ENCODE measurements at places on chromosomes 12 and 14. TPM values are rescaled to one million over a fixed set of nuclear protein-coding genes. Genes with fewer than 3 reads are reported as not detected.
A peak's percentile ranks its signal among the peaks of the same experiment; 100 is the strongest.

DNA sequence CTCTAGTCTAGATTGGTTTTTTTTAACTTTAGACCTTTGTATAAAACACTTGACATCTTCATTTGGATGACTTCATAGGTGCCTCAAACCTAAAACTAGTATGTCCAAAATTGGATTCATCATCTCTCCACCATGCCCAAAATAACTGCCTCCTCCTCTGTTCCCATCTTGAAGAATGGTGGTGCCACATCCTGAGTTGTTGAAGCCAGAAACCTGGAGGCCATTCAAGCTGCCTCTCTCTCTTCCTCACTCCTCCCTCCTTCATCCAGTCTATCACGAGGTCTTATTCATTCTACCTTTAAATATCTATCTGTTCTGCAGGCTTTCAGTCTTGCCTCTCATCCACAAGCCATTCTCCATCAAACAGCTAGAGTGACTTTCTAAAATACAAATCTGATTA is 26.5 kb upstream of the USP44 start:
- DNase-seq: no peak

DNA sequence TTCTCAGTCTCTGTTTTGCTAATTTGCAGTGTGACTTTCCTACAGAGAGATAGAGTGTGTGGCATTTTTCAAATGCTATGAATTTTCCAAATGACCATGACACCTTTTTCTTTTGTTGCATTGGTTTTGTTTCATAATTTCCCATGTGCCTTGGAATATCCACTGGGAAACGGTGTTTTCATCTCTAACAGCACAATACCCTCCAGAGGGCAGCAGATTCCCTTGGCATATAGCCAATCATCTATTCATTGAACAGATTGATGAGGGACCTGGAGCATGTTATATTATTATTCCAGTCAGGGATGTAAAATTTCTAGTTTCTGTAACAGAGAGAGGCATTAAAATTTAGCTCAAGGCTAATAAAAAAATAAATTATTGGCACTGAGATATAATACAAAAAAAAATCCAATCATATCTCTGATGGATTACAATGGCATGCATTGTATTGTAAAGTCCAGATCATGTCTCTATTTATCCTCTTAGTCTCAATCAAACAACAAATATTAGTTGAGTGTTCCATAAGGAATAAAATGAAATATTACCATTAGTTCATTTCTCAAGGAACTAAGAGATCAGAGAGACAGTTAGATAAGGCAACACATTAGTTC is 29.6 kb upstream of the NTN4 start:
- peak; percentile 77 for DNase-seq

DNA sequence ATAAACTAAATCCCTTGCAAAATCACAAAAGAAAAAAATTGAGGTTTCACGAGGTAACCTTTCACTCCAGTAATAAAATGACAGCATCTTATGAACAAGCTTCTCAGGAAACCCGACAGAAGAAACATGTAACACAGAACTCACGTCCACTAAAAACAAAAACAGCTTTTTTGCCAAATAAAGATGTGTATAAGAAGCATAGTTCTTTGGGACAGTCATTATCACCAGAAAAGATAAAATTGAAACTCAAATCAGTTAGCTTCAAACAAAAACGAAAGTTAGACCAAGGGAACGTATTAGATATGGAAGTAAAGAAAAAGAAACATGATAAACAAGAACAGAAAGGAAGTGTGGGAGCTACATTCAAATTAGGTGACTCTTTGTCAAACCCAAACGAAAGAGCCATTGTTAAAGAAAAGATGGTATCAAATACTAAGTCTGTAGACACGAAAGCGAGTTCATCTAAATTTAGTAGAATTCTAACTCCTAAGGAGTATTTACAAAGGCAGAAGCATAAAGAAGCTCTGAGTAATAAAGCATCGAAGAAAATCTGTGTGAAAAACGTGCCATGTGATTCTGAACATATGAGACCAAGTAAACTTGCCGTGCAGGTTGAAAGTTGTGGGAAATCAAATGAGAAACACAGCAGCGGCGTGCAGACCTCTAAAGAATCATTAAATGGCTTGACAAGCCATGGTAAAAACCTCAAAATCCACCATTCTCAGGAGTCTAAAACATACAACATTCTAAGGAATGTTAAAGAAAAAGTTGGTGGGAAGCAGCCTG is 25.8 kb downstream of the RESF1 start:
- no peak for DNase-seq

DNA sequence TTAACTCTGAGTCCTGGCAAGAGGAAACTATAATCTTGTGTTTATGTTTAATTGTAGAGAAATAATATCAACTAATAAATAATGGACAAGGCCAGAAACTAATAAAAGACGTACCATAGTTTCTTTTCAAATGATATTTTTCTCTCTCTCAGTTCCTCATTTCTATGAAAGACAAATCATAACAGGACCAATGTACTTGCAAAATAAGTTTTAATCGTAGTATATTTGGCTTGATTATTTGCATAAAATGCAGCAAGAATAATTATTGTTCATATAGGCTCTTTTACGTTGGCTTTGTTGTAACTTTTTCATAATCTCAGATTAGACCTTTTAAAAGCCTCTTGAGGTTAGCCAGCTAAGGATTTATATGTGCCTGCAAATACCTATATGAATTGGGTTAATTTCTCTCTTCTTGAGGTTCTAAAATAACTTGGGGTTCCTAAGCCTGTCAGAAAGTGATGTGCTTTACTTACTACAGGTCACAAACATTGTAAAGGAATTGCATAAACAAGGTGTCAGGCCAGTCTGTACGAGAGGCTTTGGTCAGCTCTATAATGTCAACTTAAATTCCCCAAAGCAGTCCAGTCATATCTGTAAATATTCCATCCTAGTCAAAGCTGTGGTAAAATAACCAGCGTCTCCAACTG is 152.8 kb upstream of the PTPRQ start:
- no peak for DNase-seq

Gene GDF3
- total RNA-seq: not detected

Measured in Calu3 (cell line).